ENCODE measurements at places on chromosomes 2 and 18. TPM values are rescaled to one million over a fixed set of nuclear protein-coding genes. Genes with fewer than 3 reads are reported as not detected.

DNA sequence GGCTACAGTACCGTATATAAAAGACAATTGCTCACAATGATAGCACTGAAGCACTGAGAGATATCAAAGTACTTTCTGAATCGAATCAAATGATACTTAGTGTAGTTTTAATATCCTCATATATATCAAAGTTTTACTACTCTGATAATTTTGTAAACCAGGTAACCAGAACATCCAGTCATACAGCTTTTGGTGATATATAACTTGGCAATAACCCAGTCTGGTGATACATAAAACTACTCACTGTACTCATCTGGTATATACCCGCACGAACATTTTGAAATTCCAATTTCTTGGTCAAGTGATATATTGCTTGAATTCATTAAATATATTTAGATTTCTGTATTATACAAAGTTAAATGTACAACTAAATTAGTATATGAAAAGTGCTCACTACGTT, 20.5 kb downstream of the SLC39A6 start:
- no peak for DNase-seq

AMMECR1L gene
- 21.7 TPM for polyA plus RNA-seq

ZNF892 gene
- polyA plus RNA-seq: 4.1 TPM

FOXI3 gene
- 0.04 TPM for polyA plus RNA-seq

CCDC138 gene
- polyA plus RNA-seq: 13.5 TPM

DNA sequence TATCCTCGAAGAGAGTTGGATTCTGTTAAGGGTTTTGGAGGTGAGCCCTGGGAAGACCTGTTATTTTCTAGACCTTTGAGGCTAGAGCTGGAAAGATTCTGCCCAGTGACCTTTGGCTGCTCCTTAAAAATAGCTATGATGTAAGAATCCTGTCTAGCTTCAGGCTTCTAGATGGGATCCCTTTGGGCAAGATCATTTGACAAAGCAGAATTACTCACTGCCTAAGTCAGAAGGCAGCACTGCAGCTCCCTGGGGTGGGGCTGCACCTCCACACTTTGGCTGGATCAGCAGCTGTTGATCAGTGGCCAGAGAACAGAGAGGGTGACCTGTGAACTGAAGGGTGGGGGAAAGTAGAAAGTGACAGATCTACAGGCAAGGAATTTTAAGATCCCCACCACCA, 103.8 kb downstream of the ASAP2 start:
- no peak for DNase-seq

Data from right lung (tissue), 10 donors.